ENCODE measurements at places on chromosomes 3 and 15. TPM values are rescaled to one million over a fixed set of nuclear protein-coding genes. Genes with fewer than 3 reads are reported as not detected.
A peak's percentile ranks its signal among the peaks of the same experiment; 100 is the strongest.

DNA sequence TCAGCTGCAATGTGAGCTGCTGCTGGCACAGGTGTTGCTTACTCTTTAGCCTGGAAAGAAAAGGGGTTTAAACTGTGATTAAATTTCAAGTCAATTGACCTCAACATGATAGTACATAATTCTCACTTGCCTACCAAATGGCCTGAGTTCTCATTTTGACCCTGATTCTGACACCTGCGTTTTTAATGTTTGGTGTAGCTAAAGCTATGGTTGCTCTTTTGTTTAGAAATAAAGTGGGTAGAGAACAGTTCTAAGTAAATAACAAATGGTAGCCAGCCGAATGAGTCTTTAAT, 100.8 kb upstream of the SOX2 start:
- no peaks in the 10 kb centered on the region for H3K36me3 ChIP-seq
- H3K4me1 ChIP-seq = peaks cover 6% of the 10 kb centered on the region

DNA sequence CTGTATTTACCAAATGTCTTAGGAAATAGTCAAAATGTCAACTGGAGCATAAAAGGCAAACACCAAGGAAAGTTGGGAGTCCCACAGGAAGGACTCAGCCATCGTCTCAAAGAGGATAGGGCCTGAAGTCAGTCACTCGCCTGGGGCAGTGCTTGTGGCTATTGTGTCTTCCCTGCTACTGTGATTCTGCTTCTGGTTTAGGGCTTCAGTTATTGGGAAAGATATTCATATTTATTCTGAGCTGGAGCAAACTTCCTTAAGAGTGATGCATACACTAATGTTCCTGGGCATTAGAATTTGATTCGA, 118.1 kb downstream of the EDEM1 start:
- DNase-seq = no peak
- no peaks in the 10 kb centered on the region for H3K4me1 ChIP-seq
- H3K36me3 ChIP-seq = no peaks in the 10 kb centered on the region

- H3K4me3 ChIP-seq = no peak overlapping the region
- peaks cover 58% of the 10 kb centered on the region for H3K36me3 ChIP-seq
- H3K27ac ChIP-seq = peak overlapping the region; percentile 49
Measured at GRCh38 chr3:52233968-52234367, 5.0 kb downstream of the TWF2 start.

- DNase-seq = no peak
- H3K36me3 ChIP-seq = peaks cover 22% of the 10 kb centered on the region
- no peak overlapping the region for H3K4me3 ChIP-seq
- H3K27ac ChIP-seq = no peak overlapping the region
Measured at GRCh38 chr15:57193161-57193560, 183.1 kb upstream of the CGNL1 start.

DNA sequence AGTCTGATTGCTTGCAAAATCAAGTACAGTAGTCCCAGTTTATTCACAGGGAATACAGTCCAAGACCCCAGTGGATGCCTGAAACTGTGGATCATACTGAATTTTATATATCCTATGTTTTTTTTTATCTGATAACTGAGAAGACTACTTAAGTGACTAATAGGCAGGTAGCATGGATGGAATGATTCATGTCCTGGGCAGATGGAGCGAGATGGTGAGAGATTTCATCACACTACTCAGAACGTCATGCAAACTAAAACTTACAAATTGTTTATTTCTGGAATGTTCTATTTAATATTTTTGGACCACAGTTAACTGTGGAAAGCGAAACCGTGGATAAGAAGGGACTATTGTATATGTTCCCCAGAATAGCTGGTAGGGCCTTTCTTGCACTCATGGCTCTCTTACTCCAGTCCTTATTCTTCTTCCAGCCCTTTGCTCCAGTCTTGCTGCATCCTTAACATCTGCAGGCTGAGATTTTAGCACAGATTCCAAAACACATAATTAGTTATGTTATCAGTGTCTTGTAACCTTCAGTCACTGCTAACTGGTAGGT, 290.0 kb downstream of the ADAMTSL3 start:
- no peak overlapping the region for H3K27ac ChIP-seq
- H3K27me3 ChIP-seq = no peaks in the 10 kb centered on the region
- no peaks in the 10 kb centered on the region for H3K36me3 ChIP-seq
- no peaks in the 10 kb centered on the region for H3K4me1 ChIP-seq
- no peak for DNase-seq

DNA sequence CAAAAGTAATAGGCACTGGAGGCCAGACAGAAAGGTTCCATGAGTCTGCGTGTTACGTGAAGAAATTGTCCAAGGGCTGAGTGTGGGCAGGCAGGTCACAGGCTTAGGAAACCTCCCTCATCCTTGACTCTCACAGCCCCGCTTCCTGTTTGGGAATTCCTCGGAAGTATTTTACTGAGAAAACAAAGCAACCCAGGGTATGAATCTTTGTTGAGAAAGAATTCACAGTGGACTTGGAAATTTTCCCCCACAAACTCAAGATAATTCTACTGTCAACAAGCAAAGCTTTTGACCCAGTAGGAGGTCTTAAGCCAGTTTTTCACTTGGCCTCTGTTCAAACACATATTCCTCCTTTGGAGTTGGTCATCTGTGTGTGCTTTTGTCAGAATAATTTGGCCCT, 377.1 kb upstream of the TPM1 start:
- H3K36me3 ChIP-seq = no peaks in the 10 kb centered on the region
- no peak overlapping the region for H3K4me3 ChIP-seq
- no peak overlapping the region for H3K27ac ChIP-seq

DNA sequence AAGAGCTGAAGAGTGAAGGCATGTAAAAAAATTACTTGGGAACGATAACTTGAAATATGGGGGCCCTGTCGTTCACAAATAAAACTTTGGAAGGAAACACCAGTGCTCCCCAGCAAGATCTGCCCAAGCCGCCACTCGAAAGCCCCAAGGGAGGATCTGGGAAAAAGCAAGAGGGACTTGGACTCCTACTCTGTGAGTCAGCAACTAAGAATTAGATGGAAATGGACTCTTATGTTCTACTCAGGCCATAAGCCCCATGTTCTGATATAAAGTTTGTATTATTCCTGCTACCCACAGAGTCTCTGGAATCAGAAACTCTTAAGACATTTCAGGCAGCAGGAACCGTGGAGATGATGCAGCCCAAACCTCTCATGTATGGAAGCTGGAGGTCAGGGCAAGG, 75.7 kb downstream of the ITGB5 start:
- no peaks in the 10 kb centered on the region for H3K27me3 ChIP-seq
- H3K36me3 ChIP-seq = no peaks in the 10 kb centered on the region
- H3K27ac ChIP-seq = no peak overlapping the region
- peaks cover 8% of the 10 kb centered on the region for H3K4me1 ChIP-seq

DNA sequence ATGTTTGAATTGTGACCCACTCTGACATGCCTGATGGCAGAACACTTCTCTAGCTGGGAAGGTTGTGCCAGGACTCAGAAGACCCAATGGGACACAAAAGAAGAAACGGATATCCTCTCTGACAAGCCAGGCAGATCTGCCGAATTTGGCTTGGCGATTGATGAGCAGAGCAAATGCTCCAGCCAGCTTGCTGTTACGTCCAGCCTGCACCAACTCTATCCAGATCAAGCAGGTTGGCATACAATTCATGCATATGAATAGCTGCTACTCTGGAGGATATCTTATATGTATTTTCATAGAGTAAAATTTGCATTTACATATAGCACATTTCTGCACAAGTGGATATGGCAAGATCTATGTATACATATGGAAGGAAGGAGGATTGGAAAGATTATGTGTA, 102.8 kb downstream of the PEX5L start:
- no peak overlapping the region for H3K4me3 ChIP-seq
- no peaks in the 10 kb centered on the region for H3K27me3 ChIP-seq
- H3K27ac ChIP-seq = no peak overlapping the region
- H3K36me3 ChIP-seq = no peaks in the 10 kb centered on the region
- DNase-seq = no peak

DNA sequence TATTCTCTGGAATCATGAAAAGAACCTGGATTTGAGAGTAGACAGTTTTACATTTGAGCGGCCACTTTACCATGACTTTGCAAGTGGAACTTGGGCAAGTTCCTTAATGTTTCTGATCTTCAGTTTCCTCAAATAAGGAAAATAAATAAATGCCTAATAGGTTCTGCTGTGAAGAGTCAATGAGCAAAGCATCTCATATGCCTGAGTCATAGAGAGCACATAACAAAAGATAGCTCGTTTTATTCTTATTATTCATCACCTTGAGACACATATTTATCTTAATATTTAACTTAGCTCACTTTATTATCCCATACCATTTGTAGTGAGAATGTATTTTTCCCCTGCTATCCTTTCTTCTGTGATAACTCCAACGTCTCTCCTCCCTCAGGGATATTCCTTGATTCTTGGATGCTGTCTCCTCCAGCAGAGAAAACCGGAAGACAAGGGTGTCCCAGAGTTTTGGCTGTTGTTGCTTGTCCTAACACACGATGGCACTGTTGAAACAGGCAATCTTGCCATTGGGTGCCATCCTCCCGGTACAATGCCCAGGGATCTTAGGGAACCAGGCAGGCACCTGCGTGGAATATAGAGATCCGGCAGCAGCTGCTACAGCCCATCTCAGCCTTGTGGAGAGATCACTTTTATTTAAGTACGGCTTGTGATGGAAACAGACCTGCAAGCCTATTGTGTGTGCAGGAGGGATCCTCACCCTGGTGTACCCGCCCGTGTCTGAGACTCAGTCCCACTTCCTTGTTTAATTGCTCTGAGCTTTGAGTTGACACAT, 33.3 kb upstream of the VPS33B start:
- peaks cover 5% of the 10 kb centered on the region for H3K4me1 ChIP-seq
- peak; percentile 55 for DNase-seq
- H3K36me3 ChIP-seq = no peaks in the 10 kb centered on the region
- H3K27ac ChIP-seq = no peak overlapping the region

DNA sequence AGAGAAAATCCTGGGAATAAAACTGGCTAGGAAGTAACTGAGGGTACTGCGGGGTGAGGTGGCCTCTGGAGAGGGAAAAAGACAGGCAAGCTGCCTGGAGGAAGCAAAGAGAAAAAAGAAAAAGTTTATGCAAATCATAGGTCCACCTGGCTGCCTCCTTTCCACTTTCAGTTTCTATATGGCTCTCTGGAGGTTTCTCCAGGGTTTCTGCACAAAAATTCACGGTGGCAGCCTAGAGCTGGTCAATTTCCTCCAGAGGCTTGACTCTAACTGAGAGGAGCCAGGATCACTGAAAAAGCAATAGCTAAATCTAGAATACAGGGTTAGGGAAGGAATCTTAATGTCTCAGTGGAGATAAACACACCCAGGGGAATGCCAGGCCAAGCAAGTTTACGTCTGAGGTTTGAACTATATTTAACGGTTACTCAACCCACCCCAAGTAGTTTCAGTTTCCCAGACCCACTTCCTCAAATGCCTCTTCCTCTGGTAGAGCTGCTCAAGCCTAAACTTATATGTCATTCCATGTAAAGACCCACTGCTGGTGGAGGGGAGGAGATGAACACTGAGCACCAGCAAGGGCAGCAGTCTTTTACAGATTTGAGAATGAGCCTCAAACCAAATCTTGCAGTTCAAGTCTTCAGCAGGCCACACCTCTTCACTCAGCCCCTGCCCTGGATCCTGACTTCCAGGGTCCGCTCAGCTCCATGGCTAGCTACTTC, 5.7 kb downstream of the LYSMD2 start:
- DNase-seq = peak; percentile 93
- no peaks in the 10 kb centered on the region for H3K36me3 ChIP-seq
- H3K4me1 ChIP-seq = peaks cover 59% of the 10 kb centered on the region
- peak overlapping the region; percentile 93 for H3K4me3 ChIP-seq
- no peaks in the 10 kb centered on the region for H3K27me3 ChIP-seq

GRCh38 chr15:72265031-72265430, 7.3 kb downstream of the PARP6 start:
- no peak for DNase-seq
- H3K27ac ChIP-seq = no peak overlapping the region
- no peaks in the 10 kb centered on the region for H3K27me3 ChIP-seq

GRCh38 chr15:45429941-45430792, 51.8 kb upstream of the GATM start:
- peaks cover 32% of the 10 kb centered on the region for H3K27me3 ChIP-seq
- H3K4me1 ChIP-seq = peaks cover 8% of the 10 kb centered on the region
- no peak overlapping the region for H3K27ac ChIP-seq
- H3K4me3 ChIP-seq = peak overlapping the region; percentile 66

GRCh38 chr3:22729212-22729611, 473.9 kb upstream of the UBE2E2 start:
- no peak for DNase-seq
- no peak overlapping the region for H3K27ac ChIP-seq
- peaks cover 4% of the 10 kb centered on the region for H3K4me1 ChIP-seq
- no peaks in the 10 kb centered on the region for H3K27me3 ChIP-seq
- H3K4me3 ChIP-seq = no peak overlapping the region
- no peaks in the 10 kb centered on the region for H3K36me3 ChIP-seq

- no peaks in the 10 kb centered on the region for H3K36me3 ChIP-seq
- no peaks in the 10 kb centered on the region for H3K4me1 ChIP-seq
- H3K4me3 ChIP-seq = no peak overlapping the region
- H3K27me3 ChIP-seq = no peaks in the 10 kb centered on the region
Measured at GRCh38 chr3:150094150-150094933, 123.6 kb upstream of the PFN2 start.

GRCh38 chr3:115698851-115699591, 75.7 kb downstream of the GAP43 start:
- no peak for DNase-seq
- no peaks in the 10 kb centered on the region for H3K36me3 ChIP-seq
- no peaks in the 10 kb centered on the region for H3K27me3 ChIP-seq
- no peak overlapping the region for H3K4me3 ChIP-seq
- no peaks in the 10 kb centered on the region for H3K4me1 ChIP-seq

DNA sequence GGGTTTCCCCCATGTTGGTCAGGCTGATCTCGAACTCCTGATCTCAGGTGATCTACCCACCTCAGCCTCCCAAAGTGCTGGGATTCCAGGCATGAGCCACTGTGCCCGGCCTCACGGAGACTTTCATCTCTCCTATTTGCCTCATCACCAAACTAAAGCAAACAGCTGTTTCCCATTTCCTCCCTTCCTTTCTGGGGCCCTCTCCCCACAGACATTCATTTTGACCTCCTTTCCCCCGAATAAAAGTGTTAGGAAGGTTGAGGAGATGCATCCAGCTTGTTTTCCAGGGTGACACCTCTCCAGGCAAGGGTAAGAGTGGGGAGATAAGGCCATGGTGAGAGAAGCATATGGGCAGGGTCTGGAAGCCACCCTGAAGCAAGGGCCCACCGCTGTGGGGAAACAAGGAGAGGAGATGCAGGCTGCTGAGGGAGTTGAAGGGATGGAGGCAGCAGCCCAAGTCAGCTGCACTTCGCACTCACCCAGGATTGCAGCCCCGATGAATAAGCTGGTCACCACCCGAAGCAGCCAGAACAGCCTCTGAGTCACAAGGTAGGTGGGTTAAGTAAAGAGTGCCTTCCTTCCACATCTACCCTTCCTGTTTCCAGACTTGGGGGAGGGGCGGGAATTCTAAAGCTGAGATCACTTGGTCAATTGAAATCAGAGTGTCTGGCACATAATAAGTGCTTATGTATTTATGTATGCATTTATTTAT, 7.7 kb downstream of the DUOXA2 start:
- DNase-seq = peak; percentile 63
- no peak overlapping the region for H3K27ac ChIP-seq
- peaks cover 16% of the 10 kb centered on the region for H3K4me1 ChIP-seq
- peaks cover 28% of the 10 kb centered on the region for H3K27me3 ChIP-seq

TGM5 gene
- not detected for polyA plus RNA-seq

ITIH4 gene
- not detected for polyA plus RNA-seq
